ENCODE measurements at places on chromosomes 6 and 20. TPM values are rescaled to one million over a fixed set of nuclear protein-coding genes. Genes with fewer than 3 reads are reported as not detected.

GRCh38 chr6:12343440-12344162, 53.4 kb downstream of the EDN1 start:
- DNase-seq: no peak

DNA sequence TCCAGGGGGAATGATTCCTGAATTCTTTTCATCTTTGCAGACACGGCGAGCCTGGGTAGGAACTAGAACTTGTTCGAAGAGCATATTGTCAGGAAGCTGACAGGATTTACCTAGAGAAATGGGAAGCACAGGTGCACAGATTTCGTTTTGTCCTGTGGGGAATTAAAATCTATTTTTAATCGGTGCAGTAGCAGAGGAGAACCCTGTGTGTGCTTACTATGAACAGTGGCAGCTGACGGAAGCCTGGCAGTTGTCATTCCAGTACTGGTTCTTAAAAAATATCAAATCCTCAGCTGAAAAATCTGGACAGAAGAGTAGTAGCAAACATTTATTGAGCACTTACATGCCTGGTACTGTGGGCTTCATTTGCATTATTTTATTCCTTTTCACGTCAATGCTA, 609.0 kb downstream of the QKI start:
- no peak for DNase-seq

DNA sequence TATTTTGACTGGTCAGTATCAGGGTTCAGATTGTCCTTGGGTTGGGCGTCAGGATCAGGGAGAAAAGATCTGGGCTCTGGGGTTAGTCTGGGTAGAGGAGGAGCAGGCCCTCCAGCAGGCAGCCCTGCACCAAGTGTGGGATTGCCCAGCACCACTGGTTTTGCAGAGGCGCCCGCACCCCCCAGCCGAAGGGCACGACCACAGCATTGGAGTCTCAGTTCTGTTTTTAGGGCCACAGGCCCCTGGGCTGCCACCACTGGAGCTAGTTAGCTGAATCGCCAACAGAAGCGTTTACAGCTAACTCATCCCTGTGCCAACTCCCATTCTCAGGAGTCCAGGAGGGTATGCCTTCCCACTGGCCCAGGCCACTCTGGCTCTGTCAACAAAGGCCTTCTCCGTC, 84.2 kb downstream of the TCP11 start:
- no peak for DNase-seq

Gene IL17A
- total RNA-seq: not detected

Gene RWDD1
- 39.8 TPM for total RNA-seq

Data from activated CD8-positive, alpha-beta T cell treated with anti-CD3 and anti-CD28 coated beads, Interleukin-2, amount 10 ng/mL, durations not matched to agents 7 days and 5 days (primary cell).